ENCODE measurements at places on chromosomes 2 and 18.

DNA sequence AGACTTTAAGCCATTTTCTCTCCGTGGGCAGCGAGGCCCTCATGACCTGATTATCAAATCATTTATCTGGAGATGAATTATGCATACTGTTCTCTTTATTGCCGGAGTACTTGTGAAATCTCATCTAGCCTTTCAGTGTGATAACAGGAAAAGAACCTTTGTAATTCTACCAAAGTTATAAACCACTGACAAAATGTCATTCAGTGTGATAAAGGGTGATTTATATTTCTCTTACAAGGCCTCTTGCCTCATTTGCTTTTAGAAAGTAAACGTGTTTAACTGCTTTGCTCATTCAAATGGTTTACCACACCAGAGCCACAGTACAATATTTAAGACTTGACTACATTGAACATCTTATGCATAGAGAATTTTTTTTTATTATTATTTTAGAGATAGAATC, 13.8 kb downstream of the MTCL1 start:
- DNase-seq = no peak

DNA sequence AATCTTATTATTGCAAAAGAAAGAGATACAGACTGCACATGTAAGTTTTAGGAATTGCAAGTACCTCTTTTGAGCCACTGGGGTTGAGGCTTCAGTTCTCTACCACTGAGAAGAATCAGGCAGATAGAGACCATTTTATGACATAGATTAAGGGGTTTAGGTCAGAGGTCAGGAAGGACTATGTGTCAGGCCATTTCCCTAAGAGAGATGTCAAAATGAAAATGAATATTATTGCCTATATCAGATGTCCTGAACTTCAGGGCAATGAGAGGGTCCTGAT, 113.7 kb downstream of the GATA6 start:
- DNase-seq = no peak

GRCh38 chr2:237982039-237982725, 15.4 kb downstream of the UBE2F start:
- no peak for DNase-seq

GRCh38 chr2:21818212-21818795, 694.5 kb downstream of the TDRD15 start:
- DNase-seq = no peak

DNA sequence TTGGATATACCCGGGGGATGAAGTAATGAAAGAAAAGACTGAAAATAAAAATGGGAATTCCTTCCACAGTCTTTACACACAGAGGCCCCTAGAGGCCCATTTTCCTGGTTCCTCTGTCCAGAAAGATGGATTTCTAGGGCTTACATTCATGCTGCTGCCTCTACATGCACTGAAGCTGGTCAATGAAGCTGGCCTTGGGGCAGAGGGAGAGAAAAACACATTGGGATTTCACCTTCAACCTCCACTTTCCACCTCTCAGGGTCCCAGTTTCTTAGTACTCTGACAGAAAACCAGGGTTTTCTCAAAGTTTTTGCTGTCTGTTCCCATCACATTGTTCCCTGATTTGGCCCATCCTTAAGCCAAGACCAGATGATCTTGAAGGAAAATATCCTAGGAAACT, 154.6 kb upstream of the ZSWIM2 start:
- no peak for DNase-seq

- DNase-seq = no peak
Observed at GRCh38 chr2:120707816-120708215, 27.9 kb upstream of the GLI2 start.

GRCh38 chr2:402721-403120, 114.8 kb upstream of the ALKAL2 start:
- no peak for DNase-seq

DNA sequence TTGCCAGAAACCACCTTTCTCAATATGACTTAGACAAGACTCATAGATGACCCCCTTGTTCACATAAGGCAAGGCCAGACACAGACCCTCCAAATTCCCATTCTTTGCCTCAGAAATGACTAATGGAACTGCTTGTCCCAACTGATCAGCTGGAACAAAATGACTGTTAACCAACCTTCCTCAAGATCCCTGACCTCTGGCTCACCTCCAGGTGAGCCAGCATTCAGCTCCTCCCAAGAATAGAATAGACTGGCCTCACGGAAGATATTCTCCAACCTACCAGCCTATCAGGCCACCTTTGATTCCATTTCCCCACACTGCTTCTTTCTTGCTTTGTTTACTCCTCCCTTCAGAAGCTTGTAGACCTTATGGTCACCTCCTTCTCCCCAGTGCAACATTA, 195.7 kb upstream of the VWC2L start:
- no peak for DNase-seq

- no peak for DNase-seq
Observed at GRCh38 chr18:13987956-13988355, 72.6 kb upstream of the MC2R start.

DNA sequence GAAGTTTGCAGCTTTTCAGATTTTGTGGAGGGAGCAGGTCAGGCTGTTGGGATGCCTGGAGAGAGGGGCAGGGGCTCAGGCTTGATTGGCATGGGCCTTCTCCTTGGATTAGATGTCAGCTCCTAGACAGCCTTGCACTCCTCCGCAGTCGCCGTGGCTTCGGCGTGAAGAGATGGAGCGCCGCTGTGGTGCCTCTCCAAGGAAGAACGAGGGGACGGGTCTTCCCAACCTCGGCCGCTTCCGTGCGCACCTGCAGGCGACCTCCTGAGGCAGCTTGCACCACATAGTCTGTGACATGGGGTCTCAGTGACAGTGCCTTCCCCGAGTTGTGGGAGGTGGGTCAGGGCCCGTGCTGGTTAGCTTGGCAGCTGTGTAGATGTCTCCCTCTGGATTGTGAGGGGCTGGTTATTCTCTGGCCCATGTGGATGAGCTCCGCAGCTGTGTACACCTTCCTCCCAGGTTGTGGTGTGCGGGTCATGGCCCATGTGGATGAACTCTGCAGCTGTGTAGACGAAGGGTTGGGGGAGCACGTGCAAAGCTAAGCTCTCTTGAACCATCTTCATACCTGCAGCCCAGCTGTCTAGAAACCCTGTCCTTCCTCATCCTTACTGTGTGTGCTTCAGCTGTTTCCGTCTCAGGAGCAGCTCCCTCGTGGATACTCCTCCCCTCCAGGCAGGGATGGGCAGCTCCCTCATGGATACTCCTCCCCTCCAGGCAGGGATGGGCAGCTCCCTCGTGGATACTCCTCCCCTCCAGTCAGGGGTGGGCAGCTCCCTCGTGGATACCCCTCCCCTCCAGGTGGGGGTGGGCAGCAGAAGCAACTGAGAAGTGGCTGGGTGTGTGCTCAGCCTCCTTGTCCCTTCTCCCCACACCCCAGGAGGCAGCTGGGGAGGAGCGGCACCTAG, 170.3 kb downstream of the LDLRAD4 start:
- peak; percentile 1 for DNase-seq

GRCh38 chr18:78920456-78921138, 59.0 kb upstream of the SALL3 start:
- DNase-seq = no peak

DNA sequence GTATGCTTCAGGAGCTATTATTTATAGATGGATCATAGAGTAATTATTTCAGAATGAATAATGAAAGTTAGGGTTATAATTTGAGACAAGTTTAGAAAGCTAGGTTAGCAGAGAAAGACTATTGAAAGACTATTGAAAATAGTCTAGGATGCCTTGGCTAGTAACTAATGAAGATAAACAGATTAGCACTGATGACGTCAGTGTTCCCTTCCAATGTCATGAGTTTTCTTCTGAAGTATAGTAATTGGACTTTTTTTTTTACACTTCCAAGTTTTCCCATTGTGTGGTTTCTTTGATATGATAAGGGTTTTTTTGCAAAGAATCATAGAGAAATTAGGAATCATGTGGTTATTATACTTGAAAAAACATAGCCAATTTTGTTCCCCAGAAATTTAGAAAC, 1041.5 kb upstream of the CRIM1 start:
- DNase-seq = no peak
